ENCODE measurements at places on chromosomes 7 and 10. TPM values are rescaled to one million over a fixed set of nuclear protein-coding genes. Genes with fewer than 3 reads are reported as not detected.
A peak's percentile ranks its signal among the peaks of the same experiment; 100 is the strongest.

Gene HECW1
- 0.65 TPM for total RNA-seq

Gene MYOF
- total RNA-seq, result 526 TPM

Gene COL17A1
- total RNA-seq, result not detected

Gene LGI1
- 0.27 TPM for total RNA-seq

Gene PRPS1L1
- total RNA-seq, result not detected

Gene SORCS3
- total RNA-seq, result not detected

Gene ZNF365
- total RNA-seq, result 5.2 TPM

Gene ZNF273
- total RNA-seq, result 3.4 TPM

Gene GPR15LG
- not detected for total RNA-seq

Gene AKR1D1
- not detected for total RNA-seq

Gene KIF5B
- 134 TPM for total RNA-seq

Gene RPEL1
- total RNA-seq, result not detected

Gene TSPAN12
- 6.8 TPM for total RNA-seq

Gene ZNF33B
- total RNA-seq, result 6.6 TPM

GRCh38 chr10:35887685-35888084 is 245.6 kb upstream of the FZD8 start:
- no peaks in the 10 kb centered on the region for H3K36me3 ChIP-seq
- peaks cover 2% of the 10 kb centered on the region for H3K4me1 ChIP-seq
- no peak overlapping the region for H3K4me3 ChIP-seq
- peaks cover 4% of the 10 kb centered on the region for H3K27me3 ChIP-seq
- DNase-seq, result no peak

- H3K36me3 ChIP-seq, result peaks cover 5% of the 10 kb centered on the region
- H3K4me3 ChIP-seq, result no peak overlapping the region
- H3K27me3 ChIP-seq, result no peaks in the 10 kb centered on the region
- H3K27ac ChIP-seq, result no peak overlapping the region
Measured at GRCh38 chr10:74548676-74549075, 277.7 kb upstream of the KAT6B start.

GRCh38 chr10:88194041-88194887 is 330.8 kb downstream of the PTEN start:
- H3K27ac ChIP-seq, result no peak overlapping the region
- no peak for DNase-seq
- H3K36me3 ChIP-seq, result no peaks in the 10 kb centered on the region
- no peak overlapping the region for H3K4me3 ChIP-seq
- no peaks in the 10 kb centered on the region for H3K4me1 ChIP-seq
- no peaks in the 10 kb centered on the region for H3K27me3 ChIP-seq

GRCh38 chr7:19749658-19750057 is 23.8 kb downstream of the TMEM196 start:
- H3K27ac ChIP-seq, result no peak overlapping the region
- H3K4me1 ChIP-seq, result no peaks in the 10 kb centered on the region
- DNase-seq, result no peak
- H3K4me3 ChIP-seq, result no peak overlapping the region
- peaks cover 13% of the 10 kb centered on the region for H3K27me3 ChIP-seq

GRCh38 chr7:128131731-128132130 is 100.5 kb upstream of the LRRC4 start:
- peaks cover 12% of the 10 kb centered on the region for H3K4me1 ChIP-seq
- H3K27ac ChIP-seq, result no peak overlapping the region
- H3K36me3 ChIP-seq, result no peaks in the 10 kb centered on the region
- no peak for DNase-seq
- H3K27me3 ChIP-seq, result peaks cover 28% of the 10 kb centered on the region
- H3K4me3 ChIP-seq, result no peak overlapping the region

GRCh38 chr10:11887381-11888227 is 64.4 kb downstream of the PROSER2 start:
- no peaks in the 10 kb centered on the region for H3K36me3 ChIP-seq
- no peaks in the 10 kb centered on the region for H3K4me1 ChIP-seq
- no peak for DNase-seq
- H3K27ac ChIP-seq, result no peak overlapping the region
- no peak overlapping the region for H3K4me3 ChIP-seq

- H3K36me3 ChIP-seq, result no peaks in the 10 kb centered on the region
- DNase-seq, result no peak
- H3K4me1 ChIP-seq, result no peaks in the 10 kb centered on the region
- H3K27me3 ChIP-seq, result peaks cover 2% of the 10 kb centered on the region
- no peak overlapping the region for H3K4me3 ChIP-seq
Measured at GRCh38 chr10:61338146-61338545, 115.0 kb downstream of the TMEM26 start.

- no peak for DNase-seq
- no peak overlapping the region for H3K27ac ChIP-seq
- peaks cover 7% of the 10 kb centered on the region for H3K27me3 ChIP-seq
- H3K4me1 ChIP-seq, result no peaks in the 10 kb centered on the region
Measured at GRCh38 chr10:108877095-108877561, 1046.2 kb downstream of the XPNPEP1 start.

DNA sequence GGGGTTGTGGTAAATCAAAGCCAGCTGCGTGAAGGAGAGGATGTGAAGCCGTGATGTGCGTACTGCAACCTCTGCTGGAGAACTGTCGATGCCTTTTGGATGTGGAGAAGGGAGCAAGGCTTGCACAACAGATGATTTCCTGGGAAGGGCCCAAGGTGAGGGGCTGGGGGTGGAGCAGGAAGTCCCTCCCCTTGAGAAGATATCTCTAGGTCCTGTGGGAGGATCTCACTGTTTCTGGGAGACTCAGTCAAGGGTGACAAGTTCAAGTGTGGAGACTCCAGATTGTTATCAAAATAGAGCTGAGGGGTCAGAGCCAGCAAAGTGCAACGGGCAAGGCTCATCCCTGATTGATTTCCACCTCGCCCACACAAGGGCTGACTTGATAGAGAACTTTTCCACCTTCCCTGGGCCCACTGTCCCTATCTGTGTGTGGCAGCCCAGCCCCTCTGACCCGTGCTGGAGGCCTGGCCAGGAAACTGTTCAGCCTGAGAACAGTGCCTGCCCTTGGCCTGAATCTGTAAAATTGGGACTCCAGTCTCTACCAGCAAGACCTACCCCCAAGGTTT is 55.0 kb downstream of the COL13A1 start:
- no peak overlapping the region for H3K27ac ChIP-seq
- H3K4me1 ChIP-seq, result peaks cover 13% of the 10 kb centered on the region
- DNase-seq, result no peak
- H3K27me3 ChIP-seq, result no peaks in the 10 kb centered on the region

GRCh38 chr7:156496363-156496769 is 144.2 kb upstream of the RNF32 start:
- no peaks in the 10 kb centered on the region for H3K36me3 ChIP-seq
- H3K4me3 ChIP-seq, result no peak overlapping the region
- no peaks in the 10 kb centered on the region for H3K27me3 ChIP-seq
- no peak for DNase-seq
- no peak overlapping the region for H3K27ac ChIP-seq
- no peaks in the 10 kb centered on the region for H3K4me1 ChIP-seq

DNA sequence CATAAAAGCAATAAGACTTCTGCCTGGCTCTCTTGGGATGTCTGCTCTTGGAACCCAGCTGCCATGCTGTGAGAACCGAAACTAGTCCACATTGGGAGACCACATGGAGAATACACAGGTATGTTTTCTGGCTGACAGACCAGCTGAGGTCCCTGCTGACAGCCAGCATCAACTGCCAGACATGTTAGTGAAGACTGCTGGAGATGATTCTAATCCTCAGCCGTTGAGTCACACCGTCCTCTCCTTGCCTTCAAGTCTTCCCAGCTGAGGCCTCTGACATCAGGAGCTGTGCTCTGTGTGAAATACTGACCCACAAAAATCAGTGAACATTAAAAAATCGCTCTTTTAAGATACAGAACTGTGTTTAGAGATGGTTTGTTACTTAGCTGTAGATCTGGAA is 36.9 kb upstream of the AGR2 start:
- H3K4me3 ChIP-seq, result no peak overlapping the region
- H3K36me3 ChIP-seq, result peaks cover 1% of the 10 kb centered on the region
- peaks cover 39% of the 10 kb centered on the region for H3K4me1 ChIP-seq
- H3K27ac ChIP-seq, result peak overlapping the region; percentile 65

- DNase-seq, result no peak
- H3K27ac ChIP-seq, result no peak overlapping the region
- H3K36me3 ChIP-seq, result no peaks in the 10 kb centered on the region
- H3K27me3 ChIP-seq, result peaks cover 36% of the 10 kb centered on the region
- H3K4me1 ChIP-seq, result no peaks in the 10 kb centered on the region
- H3K4me3 ChIP-seq, result no peak overlapping the region
Measured at GRCh38 chr7:104814126-104814525, 199.9 kb upstream of the KMT2E start.

GRCh38 chr7:112994656-112995055 is 92.0 kb downstream of the GPR85 start:
- H3K36me3 ChIP-seq, result no peaks in the 10 kb centered on the region
- no peak overlapping the region for H3K4me3 ChIP-seq
- DNase-seq, result no peak
- H3K27ac ChIP-seq, result no peak overlapping the region

DNA sequence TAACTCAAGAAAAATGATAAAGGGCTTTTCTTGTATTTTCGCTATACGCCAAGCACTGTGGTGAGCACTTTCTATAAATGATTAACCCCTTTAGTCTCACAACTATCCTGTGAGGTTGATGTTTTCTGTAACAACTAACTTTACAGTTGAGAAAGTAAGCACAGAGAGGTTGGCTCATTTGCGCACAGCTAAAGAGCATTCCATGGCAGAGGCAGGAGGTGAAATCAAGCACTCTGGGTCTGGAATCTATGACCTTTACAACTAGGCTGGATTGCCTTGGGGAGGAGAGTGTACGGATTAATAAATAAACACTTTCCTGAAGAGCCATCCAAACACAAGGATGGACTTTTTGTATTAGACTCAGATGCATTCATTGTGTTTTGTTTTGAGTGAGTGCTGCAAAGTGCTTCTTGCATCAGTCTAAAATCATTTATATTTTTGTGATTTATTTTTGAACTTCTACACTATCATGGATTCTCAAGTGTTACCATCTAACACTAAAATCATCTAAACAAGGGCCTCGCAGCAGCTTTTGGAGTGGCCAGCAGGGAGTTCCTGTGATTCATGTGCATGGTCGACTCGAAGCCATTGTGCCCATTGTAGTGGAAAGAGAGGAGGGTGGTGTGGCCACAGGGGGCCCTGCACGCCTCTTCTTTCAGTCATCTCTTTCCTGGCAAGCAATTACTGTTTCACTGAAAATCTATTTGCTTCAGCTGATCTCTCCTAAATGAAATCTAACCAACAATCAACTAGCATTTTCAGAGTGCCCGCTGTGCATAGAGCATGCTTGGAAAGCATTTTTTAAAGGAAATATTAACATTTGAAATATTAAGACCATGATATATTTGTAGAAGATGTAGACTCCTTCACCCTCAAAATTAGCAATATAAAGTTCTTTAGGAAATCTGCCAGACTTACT is 633.4 kb upstream of the COBL start:
- no peaks in the 10 kb centered on the region for H3K36me3 ChIP-seq
- H3K27ac ChIP-seq, result no peak overlapping the region
- H3K27me3 ChIP-seq, result no peaks in the 10 kb centered on the region
- H3K4me1 ChIP-seq, result no peaks in the 10 kb centered on the region
- DNase-seq, result no peak

DNA sequence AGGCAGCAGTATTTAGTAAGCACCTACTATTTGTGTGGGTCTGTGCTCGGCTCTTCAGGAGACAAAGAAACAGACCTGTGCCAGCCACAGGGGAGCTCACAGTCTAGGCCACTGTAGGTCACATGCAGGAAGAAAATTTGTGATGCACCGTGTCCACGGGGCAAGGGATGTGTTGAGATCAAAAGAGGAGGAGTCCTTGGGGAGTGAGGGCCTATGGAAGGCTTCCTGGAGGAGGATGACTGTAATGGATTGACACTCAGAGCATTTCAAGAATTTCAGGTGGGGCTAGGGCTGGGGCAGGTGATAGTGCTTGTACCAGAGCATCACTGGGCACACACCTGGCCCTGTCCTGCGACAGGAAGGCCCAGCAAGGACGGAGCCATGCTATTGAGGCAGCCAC is 102.7 kb downstream of the ZMIZ1 start:
- peaks cover 19% of the 10 kb centered on the region for H3K36me3 ChIP-seq
- no peak overlapping the region for H3K27ac ChIP-seq
- peaks cover 27% of the 10 kb centered on the region for H3K4me1 ChIP-seq
- no peak for DNase-seq
- H3K4me3 ChIP-seq, result no peak overlapping the region

DNA sequence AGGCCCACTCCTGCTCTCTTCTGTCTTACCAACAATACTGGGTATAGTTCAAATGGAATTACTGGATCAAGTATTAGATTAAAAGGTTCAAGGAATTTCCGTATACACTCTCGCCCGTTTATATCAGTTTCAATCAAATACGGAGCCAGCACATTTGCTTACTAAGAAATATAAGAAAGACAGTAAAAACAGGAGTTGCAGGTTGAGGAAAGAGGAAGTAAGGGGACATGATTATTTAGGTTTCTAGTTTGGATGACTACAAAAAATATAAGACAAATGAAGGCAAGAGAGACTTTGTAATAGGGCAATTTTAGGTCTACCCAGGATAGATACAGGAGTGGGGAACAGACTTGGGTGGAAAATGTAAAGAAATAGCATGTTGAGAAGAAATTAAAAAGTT is 109.9 kb upstream of the ABI1 start:
- no peak for DNase-seq
- H3K27me3 ChIP-seq, result no peaks in the 10 kb centered on the region
- peaks cover 6% of the 10 kb centered on the region for H3K36me3 ChIP-seq
- H3K4me3 ChIP-seq, result no peak overlapping the region

- H3K27me3 ChIP-seq, result peaks cover 73% of the 10 kb centered on the region
- no peak overlapping the region for H3K4me3 ChIP-seq
- peaks cover 4% of the 10 kb centered on the region for H3K36me3 ChIP-seq
Measured at GRCh38 chr7:27165996-27166530, 726 bp upstream of the HOXA9 start.

DNA sequence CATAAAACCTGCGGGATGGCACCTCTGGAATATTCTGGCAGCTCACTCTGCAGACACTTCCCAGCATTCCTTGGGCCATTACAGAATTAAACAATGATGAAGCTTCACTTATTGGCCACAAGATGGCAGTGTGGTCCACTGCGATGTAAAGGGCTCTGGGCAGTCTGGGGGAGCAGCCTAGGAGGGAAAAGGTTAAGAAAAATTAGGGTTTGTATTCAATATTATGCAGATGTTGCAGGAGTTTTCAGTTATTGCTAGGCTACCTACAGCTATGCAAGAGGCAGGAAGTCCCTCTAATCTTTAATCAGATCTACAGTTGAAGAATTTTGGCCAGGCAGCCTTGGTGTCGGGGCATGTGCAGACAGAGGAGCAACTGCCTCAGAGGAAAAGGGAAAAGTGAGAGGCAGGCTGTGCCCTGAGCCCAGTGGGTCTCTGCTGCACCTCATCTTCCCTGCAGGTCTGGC is 233.2 kb upstream of the PRSS1 start:
- no peaks in the 10 kb centered on the region for H3K36me3 ChIP-seq
- peaks cover 35% of the 10 kb centered on the region for H3K27me3 ChIP-seq

DNA sequence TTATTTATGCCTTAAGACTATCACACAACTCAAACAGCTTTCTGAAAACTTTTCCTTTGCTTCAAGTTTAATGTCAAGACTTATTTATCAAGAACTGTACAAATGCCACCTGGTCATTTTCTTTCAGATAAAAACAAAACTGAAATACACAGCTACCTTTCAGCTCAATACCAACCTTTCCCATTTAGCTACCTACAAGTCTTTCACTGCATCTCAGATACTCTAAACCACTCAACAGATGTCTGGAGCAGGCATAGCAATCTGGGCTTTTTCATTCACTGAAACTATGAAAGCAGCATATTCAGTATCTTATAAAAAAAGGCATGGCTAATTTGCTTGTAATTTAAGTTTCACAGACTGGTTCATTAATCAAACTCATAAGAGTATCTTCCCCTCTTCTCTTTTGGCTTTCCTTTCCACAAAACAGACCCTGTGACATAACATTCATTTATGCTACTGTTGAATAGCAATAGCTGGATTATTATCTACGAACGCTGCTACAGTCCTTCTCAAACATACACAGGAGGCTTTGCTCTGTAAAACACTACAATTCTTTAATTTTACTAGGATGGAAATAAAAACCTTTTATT is 8.2 kb downstream of the TRA2A start:
- peaks cover 16% of the 10 kb centered on the region for H3K36me3 ChIP-seq
- H3K4me1 ChIP-seq, result peaks cover 58% of the 10 kb centered on the region
- DNase-seq, result no peak
- H3K4me3 ChIP-seq, result no peak overlapping the region
- no peaks in the 10 kb centered on the region for H3K27me3 ChIP-seq

Measured in chondrocyte (in vitro differentiated cells).